GF-D8 (cell line): ENCODE measurements at places on chromosomes 6 and 20.

DNA sequence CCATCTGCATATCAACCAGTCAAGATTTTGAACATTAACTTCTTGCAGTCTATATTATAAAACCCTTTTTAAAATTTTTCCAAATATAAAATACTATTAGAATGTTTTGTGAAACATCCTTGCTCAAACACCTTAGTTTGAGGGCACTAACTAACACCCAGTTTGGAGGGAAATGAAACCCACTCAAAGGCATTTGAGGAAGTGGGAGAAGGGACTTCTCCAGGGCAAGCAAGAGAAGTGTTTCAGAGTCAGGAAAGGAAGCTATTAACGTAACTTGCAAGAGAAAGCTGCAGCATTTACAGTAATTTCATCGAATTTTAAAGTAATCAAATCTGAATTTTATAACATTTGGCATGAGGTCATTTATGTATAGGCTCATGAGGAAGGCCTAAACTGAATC lies 21.3 kb downstream of the MTFR2 start:
- DNase-seq: no peak

- no peak for DNase-seq
Measured at GRCh38 chr6:148907573-148907972, 160.7 kb downstream of the UST start.

- no peak for DNase-seq
Measured at GRCh38 chr6:124055963-124056362, 252.3 kb downstream of the NKAIN2 start.

DNA sequence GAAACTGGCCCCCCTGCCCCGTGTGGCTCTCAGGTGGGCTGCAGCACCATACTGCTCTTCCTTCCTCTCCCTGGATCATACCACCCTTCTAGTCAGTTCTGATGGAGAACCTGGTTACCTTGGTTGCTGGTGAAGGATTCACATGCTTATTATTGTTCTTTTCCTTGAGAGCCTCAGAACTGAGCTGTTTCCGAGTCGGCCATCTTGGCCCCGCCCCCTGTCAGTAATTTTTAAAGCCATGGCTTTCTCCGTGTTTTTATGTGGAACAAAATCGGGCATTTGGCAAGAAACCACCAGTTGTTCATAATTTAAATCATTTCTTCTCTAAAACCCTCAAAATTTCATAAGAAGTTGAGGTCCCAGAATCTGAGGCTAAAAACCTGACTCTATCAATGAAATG lies 493.8 kb downstream of the NKAIN2 start:
- DNase-seq: no peak

GRCh38 chr6:107743311-107743710 lies 80.8 kb downstream of the SCML4 start:
- DNase-seq: no peak

GRCh38 chr20:38883081-38883980 lies 42.9 kb upstream of the FAM83D start:
- no peak for DNase-seq

- no peak for DNase-seq
Measured at GRCh38 chr6:24019393-24019792, 106.6 kb upstream of the NRSN1 start.

DNA sequence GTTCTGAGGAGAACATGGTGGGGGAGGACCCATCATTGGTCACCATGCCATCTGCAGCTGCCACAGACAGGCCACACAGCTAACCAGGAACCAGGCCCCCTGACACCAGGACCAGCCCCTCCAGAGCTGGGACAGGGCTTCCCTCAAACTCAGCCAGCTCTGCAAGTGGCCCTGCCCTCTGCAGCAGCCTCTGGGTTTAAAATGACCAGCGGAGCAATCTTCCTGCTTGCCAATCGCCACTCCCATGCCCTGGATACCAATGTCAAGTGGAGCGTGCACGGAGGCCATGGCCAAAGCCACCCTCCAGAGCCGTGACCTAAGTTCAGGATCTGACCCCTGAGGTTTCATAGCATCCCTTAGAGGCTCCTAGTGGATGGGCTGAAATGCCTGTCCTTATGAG lies 199.4 kb downstream of the SYNDIG1 start:
- no peak for DNase-seq

DNA sequence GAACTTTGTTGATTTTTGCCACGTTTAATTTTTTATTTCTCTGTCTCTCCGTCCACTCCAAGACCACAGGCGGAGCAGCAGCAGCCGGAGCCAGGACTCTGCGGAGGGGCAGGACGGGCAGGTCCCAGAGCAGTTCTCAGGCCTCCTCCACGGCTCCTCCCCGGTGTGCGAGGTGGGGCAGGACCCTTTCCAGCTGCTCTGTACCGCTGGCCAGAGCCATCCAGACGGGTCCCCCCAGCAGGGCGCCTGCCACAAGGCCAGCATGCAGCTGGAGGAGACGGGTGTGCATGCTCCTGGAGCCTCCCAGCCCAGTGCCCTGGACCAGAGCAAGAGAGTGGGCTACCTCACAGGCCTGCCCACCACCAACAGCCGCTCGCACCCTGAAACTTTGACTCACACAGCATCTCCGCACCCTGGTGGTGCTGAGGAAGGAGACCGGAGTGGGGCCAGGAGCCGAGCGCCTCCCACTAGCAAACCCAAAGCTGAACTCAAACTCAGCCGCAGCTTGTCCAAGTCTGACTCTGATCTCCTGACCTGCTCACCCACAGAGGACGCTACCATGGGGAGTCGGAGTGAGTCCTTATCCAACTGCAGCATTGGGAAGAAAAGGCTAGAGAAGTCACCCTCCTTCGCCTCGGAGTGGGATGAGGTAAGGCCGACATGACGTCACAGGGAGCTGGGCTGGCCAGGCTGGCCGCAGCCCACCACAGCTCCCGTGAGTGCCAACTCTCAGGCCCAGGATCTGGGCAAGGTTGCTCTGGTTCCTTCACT lies 123.5 kb downstream of the TCP11 start:
- DNase-seq: no peak

DNA sequence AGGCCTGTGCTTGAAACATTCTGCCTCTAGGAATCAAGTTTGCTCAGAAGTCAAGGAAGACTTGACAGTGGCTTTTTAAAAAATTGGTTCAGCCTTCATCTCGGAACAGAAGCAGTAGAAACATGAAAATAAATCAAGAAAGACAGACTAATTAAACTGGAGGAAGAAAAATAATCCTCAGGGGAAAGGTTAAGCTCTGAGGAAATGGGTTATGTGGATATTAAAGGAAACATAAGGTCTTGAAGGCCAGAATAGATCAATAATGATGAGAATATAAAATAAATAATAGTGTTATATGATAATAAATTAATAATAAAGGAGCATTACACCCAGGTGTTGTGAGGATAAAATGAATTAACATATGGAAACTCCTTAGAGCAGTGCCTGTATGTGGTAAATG lies 121.7 kb downstream of the GPR63 start:
- DNase-seq: no peak

DNA sequence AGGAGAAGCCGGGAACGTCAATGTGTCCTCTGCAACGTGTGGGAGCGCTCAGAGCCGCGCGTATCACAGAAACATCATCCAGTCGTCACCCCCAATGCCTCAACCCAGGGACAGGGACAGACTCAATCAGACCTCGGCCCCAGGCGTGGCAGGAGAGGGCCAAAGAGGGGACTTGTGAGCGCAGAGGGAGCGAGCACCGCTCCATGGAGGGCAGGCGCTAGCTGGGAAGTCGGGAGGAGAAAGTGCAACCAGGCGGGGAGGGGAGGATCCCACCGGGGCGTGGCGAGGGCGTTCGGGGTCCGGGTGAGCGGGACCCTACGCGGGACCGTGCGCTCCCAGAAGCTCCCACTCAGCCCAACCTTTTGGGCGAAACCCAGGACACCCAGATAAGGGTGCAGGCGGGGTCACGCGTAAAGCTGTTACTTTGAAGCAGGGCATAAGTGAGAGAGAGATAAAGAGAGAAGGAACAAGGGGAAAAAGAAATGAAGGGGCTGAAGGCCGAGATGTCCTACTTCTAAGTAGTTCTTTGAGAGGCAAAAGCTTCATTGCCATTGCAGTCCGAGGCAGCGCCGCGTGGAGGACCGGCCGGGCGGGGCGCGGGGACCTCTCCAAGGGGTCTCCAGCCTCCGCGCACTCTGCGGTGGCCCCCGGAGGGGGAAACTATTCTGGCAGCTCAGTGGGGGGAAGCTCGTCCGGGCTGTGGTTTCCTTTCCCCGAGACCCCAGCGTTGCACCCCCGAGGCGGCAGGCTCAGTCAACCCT lies 862 bp upstream of the SOBP start:
- DNase-seq: no peak

- DNase-seq: no peak
Measured at GRCh38 chr6:70118670-70119069, 184.2 kb downstream of the COL9A1 start.

GRCh38 chr20:33719277-33719988 lies 677 bp downstream of the PXMP4 start:
- DNase-seq: no peak

GRCh38 chr6:143370812-143371370 lies 79.6 kb downstream of the ADAT2 start:
- no peak for DNase-seq

DNA sequence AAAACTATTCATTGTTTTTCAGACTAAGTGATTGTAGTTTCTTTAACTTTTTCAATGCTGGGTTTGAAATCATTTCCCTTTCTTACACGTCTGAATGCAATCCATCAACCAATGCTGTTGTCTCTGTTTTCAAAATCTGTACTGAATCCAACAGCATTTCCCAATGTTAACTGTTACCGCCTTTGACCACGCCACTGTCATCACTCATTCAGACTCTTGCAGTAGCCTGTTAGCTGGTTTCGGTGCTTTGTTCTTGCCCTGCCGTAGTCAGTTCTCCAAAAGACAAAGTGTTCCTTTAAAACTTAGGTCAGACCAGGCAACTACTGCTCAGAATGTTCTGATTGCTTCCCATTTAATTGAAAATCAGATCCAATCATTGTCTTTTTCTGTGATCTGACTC lies 131.3 kb downstream of the PLCB4 start:
- no peak for DNase-seq

GRCh38 chr6:152680151-152680550 lies 17.5 kb upstream of the MYCT1 start:
- no peak for DNase-seq

DNA sequence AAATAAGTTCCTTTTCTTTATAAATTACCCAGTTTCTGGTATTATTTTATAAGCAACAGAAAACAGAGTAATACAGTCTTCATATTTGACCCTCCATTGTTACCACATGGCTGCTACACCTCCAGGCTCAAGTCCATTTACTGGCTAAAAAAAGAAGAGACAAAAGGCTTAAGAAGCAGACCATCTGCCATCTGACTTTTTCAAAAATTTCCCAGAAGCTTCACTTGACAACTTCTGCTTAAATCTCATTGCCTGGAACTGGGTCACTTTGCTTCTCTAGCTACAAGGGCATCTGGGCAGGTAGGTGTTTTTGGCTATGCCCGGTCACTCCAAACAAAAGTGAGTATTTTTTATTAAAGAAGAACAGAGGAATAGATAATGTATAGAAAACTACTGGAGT lies 118.0 kb downstream of the GRM1 start:
- DNase-seq: no peak

GRCh38 chr6:30814146-30815040 lies 69.9 kb upstream of the DDR1 start:
- no peak for DNase-seq

GRCh38 chr6:53483423-53484353 lies 61.2 kb downstream of the GCLC start:
- peak; percentile 39 for DNase-seq

DNA sequence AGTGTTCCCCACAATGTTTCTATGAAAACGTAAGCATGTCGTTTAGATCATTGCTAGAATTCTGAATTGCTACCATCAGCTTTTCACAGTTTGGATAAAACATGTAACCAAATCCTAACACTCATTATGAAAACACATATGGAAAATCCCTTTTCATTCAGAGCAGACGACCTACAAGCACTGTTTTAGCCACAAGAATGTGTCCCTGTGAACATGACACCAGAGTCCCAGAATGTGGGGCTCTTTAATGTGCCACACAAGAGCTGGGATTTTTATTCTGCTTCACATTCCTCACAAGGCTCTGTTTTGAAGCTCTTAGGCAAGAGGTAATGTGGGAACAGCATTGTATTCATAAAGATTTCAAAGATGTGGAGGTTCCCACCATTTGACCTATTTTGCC lies 141.1 kb upstream of the CITED2 start:
- no peak for DNase-seq

GRCh38 chr6:72976484-72976883 lies 248.8 kb downstream of the KHDC1L start:
- no peak for DNase-seq
